NCI-H524 (cell line): ENCODE measurements at places on chromosomes 2 and 18.
A peak's percentile ranks its signal among the peaks of the same experiment; 100 is the strongest.

DNA sequence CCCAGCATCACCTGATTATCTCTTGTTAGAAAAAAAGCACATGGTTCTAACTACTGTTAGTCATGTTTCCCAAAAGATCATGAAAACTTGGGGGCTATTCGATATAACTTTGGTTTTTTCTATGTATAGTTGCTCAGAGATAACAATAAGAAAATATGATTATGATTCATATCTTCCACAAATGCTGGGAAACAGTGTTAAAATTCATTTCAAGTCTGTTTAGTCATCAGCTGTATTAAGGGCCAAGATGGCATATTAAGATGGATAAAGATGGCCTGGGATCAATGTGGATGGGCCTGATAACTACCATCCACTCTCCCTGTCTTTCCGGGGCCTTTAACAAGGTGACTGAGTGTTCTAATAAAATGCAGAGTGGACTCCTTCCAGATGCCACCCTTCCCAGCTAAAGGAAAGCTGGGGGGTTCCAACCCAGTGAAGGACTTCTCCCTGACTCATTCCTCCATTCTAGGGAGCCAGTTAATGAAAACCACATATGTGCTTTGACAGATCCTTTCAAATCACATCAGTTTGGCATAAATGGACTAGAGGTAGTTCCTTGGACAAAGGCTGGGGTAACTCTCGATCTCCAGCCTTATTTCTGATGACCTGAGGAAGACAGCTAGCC lies 221.6 kb downstream of the VAPA start:
- no peak for DNase-seq

- DNase-seq: no peak
Measured at GRCh38 chr18:22624176-22624575, 206.5 kb upstream of the CTAGE1 start.

- DNase-seq: no peak
Measured at GRCh38 chr2:110149330-110150220, 34.0 kb upstream of the MALL start.

DNA sequence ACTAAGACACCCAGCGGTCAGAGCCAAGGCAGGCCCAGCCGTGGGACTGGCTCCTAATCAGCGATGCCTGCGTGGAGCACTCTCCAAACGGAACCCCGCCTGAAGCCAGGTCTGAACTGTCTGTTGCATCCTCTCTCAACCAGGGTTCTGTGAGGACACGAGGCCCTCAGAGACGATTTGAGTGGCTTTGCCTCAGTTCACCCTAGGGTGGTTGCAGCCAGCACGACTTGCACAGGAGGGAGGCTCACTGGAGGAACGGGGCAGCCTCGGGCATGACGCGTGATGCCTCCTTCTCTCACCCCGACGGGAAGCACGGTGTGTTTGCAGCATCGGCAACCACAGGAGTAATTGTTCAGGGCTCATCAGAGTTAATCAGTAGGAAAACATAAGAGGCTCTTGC lies 336.4 kb downstream of the EIPR1 start:
- no peak for DNase-seq

- no peak for DNase-seq
Measured at GRCh38 chr2:241978670-241979069, 109.1 kb downstream of the RTP5 start.

DNA sequence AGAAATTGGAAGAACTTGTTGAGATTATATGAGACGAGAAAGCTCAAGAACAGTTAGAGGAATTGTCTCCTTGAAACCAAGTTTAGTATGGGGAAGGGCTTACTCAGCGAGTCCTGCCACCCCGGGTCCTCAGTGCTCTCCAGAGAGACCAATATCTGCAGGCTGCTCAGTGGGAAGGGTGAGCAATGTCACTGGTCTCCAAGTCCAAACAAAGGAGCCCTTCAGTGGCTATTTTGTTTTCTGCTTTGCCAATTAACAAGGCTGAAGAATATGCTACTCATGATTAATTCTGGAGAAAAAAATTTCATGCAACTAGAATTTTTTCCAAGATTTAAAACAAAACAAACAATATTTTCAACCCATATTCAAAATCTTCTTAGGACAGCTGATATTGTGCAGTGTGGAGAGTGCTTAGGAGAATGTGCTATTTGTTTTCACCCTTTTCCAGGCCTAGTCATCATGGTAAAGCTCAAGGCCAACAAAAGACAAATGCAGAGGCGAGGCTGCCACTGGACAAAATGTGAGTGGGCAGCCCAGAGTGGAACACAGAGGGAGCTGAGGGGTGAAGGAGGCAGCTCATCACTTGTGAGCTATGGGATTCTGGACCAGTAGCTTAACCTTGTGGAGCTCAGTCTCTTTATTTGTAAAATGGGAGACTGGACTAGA lies 83.8 kb upstream of the TMEM17 start:
- DNase-seq: no peak

DNA sequence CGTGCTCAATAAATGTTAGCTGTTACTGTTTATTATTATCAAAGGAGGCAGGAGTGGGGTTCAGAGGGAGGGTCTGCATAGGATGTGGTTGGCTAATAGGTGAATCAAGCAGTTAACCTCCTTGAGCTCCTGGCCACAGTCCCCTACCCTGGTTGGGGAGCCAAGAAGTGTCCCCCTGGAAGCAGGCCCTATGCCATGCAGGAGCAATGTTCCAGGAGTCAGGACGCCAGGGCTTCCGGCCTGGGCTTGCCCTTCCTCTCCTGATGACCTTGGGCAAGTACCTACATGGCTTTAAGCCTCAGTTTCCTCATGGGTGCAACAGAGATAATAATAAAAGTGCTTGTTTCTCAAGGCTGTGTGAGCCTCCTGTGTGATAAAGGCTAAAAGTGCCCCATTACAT lies 84.9 kb downstream of the DYSF start:
- DNase-seq: no peak

- DNase-seq: no peak
Measured at GRCh38 chr2:60498127-60498815, 55.2 kb downstream of the BCL11A start.

- DNase-seq: no peak
Measured at GRCh38 chr2:188382107-188382506, 90.4 kb downstream of the GULP1 start.

DNA sequence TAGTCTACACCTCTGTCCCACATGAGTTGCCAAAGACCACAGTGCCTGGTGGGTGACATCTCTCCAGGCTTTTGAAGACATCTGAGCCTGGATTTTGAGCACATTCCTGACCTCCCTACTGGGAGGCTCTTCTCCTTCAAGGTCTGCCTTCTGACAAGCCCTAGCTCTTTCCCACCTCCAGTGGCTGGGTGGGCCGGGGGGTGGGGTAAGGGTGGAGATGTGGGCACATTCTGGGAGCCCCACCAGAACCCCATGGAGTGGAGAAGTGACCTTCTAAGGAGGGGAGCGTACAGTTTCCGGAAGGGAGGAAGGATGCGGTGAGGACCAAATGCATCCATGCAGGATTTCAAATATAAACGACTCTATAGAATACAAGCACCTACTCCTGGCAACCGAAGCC lies 27.9 kb upstream of the ANXA4 start:
- no peak for DNase-seq

GRCh38 chr2:111687911-111688310 lies 196.1 kb downstream of the ANAPC1 start:
- no peak for DNase-seq

GRCh38 chr18:56330366-56331110 lies 307.9 kb downstream of the TXNL1 start:
- DNase-seq: no peak

DNA sequence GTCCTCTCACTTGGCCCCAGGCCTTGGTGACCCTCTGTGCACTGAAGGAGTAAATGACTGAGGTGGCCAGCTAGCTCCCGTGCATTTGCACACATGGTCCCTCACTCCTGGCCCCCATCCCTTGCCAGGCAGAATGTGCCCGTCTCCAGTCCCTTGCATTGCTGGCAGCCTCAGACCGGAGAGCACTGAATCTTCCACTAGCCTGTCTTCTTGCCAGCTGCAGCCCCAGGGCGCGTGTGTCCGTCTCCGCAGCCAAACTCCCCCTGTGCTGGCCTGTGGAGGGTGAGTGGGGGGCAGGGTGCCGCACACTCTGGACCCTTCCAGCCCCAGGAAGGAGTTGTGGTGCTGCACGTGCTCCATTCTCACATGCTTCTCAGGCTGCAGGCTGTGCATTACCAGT lies 35.9 kb downstream of the INPP4A start:
- no peak for DNase-seq

DNA sequence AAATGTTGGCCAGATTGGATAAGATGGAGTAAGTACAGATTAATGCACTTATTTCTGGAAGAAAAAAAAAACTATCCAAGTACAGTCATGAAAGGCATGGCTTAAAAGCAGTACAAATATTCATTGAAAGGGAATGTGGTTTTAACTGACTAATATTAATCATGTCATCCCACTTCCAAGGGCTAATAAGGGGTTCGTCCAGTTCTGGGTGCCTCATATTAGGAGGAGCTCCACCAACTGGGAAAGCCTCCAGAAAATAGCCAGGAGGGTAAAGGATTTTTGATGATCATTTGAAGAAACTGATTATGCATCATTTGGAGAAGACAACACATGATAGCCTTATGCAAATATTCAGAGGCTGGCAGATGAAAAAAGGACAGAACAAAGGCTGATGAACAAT lies 115.2 kb upstream of the ARL5A start:
- DNase-seq: no peak

GRCh38 chr18:50000227-50000626 lies 186.9 kb upstream of the ACAA2 start:
- DNase-seq: no peak

GRCh38 chr2:9991221-9991620 lies 39.7 kb downstream of the GRHL1 start:
- no peak for DNase-seq

DNA sequence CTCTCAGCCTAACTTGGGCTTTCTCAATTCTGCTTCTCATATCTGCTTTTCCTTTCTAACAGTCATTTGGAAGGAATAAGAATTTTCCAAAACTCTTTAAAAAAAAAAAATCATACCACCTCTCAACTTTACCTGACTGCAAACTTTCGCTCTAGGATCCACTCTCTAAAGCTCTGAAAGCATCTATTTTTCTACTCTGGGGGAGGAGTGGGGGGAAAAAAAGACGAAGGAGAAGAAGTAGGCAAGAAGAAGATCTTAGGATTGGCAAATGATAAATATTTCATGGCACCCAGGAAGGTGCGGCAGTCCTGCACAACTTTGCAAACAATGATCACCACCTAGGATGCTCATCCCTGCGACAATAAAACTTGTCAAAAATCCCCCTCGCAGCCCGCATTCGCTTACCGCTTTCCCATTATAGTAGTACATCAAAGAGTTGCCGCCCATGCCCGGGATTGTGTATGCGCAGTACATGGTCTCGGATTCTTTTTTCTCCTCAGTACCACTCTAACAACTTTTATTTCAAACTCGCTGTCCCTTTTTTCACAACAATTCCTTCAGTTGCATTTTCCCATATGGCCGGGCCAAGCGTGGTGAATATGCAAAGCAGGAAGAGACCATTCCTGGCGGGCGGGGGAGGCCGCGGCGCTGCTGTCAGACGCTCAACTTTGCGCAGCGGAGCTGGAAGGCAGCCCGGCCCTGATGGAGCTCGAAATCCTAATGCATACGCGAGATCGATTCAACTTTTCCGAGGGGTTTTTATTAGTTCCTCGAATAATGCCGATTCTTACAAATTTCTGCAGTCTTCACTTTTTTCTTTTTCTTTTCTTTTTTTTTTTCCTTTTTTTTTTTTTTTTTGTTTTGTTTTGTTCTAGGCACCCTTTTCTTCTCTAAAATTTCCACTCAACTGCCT lies 266.5 kb downstream of the TCF4 start:
- peak; percentile 89 for DNase-seq

DNA sequence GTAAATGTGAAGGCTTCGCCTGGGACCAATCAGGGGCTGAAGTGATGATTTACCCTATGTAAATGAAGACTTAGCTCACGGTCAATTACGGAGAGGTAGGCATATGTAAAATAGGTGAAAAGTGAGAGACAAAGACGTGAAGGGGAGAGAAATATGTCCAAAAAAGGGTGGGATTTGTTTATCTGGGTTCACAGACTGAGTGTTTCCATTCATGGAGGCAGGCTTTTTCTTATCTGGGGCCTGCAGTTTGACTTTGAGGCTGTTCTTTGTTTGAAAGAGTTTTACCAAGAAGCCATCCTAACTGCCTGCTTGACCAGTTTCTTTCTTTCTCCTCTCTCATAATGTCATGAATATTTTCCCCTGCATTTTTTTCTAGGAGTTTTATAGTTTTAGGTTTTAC lies 202.7 kb downstream of the NYAP2 start:
- DNase-seq: no peak

GRCh38 chr2:231905026-231905425 lies 21.2 kb downstream of the NPPC start:
- DNase-seq: no peak

DNA sequence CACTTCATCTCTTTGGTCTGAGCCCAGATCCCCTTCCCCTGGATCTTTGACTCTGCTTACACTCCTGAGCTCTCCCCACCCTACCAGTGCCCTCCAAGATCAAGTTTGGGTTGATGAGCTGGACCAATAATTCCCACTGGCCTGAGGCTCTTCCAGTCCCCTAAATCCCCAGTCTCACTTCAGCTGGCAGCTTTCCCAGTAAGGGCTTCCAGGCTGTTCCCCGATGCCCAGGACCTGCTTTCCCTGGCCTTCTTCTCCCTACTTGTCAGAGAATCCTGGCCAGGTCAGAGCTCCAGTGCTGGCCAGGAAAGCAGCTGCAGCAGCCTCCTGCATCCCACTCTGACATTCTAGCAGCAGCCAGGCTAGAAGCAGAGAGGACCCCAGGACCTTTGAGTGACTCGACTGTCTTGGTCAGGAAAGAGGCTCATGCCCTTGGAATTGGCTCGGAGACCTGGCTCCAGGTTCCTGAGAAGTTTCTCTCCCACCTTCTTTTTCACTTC lies 3.5 kb downstream of the WNT6 start:
- DNase-seq: no peak

- no peak for DNase-seq
Measured at GRCh38 chr2:216222650-216223352, 113.7 kb downstream of the XRCC5 start.

DNA sequence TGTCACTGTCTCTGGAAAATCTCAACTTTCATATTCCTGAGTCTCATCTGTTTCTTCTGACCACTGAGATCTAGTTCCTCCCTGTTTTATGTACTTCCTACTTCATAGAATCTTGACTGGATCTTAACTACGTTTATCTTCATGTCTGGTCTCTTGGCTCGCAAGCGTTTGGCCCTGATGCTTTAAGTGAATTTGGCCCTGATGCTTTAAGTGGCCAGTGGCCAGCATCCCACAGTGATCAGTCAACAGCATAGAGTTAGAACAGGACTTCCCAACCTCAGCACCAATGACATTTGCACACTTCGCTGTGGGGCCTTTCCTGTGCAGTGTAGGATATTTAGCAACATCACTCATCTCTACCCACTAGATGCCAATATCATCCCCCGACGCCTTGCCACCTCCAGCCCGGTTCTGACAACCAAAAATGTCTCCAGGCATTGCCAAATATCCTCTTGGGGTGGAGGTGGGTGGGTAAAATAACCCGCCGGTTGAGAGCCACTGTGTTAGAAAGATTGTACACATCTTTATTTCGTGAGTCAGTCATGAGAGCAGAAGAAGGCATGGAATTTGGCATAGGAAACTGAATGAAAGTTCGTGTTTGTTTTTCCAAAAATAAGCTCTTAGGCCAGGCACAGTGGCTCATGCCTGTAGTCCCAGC lies 12.2 kb downstream of the TM4SF20 start:
- DNase-seq: no peak
